ENCODE measurements at places on chromosomes 3 and 15.

GRCh38 chr3:143634991-143635390 is 213.3 kb downstream of the SLC9A9 start:
- DNase-seq = no peak

DNA sequence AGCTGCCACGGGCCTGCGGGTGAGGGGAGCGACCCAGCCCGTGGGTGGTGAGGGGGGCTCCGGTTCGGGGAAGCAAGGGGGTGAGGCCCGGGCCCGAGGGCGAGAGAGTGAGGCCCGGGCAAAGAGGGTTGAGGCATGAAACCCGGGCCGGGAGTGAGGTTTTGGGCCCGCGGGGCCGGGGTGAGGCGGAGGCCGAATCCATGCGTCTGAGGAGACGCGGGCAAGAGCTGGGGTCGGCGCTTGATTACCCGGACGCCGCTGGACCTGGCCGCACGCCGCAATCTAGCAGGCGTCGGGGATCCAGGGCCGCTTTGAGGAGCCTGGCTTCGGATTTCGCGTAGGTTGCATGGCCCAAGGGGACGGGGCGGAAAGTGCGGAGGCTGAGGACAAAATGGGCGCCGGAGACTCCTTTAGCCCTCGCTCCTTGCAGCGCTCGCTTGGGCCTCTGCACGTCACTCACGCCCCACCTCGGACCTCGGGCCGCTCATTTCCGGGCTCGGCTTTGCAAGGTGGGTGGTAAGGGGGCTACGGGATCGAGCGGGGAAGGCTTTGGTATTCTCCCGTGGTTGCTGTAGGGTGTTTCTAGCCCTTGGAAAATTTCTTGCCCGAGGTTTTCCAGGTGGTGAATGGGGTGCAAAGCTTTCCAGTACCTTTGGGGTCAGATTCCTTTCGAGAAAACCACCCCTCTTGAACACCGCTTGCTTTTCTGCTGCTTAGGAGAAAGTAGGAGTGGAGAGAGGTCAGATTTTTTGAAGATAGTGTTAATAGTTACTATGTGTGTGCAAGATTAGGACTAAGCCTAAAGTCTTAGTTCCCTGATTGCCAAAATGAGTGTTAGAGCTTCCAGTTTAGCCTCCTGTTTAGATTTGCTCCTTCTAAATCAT is 827 bp downstream of the SLC25A36 start:
- DNase-seq = no peak

DNA sequence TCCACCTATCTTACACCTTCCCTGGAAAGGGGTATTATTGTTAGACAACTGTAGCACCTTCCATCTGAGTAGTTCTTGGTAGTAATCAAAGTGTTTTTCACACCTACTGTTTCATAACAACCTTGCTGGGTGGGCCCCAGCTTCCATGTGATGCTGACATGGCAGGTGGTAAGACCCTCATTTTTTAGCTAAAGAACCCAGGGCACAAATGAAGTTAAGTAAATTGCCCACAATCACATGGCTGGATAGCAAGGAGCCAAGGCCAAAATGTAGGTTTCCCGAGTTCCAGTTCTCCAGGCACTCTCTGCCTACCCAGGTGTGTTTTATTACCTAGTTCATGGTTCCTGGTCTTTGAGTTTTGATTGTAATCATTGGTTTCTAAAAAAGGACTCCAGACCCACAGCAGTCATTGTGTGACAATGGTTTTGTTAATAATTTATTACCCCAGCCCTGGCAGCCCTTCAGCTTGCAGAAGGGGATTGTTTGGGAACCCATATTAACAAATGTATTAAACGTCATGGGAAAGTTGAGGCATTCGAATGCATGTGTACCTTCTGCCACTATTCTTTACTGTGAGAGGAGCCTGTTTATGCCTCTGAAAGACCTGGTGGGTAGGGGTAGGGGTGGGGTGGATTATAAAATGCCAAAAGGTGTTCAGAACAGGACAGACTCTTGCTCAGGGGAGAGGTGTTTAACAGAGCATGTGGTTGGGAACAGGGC is 222.2 kb upstream of the BHLHE40 start:
- no peak for DNase-seq

- no peak for DNase-seq
Measured at GRCh38 chr3:13276438-13277195, 143.5 kb downstream of the NUP210 start.

- DNase-seq = peak; percentile 47
Measured at GRCh38 chr15:44711743-44712345, 527 bp downstream of the B2M start.

GRCh38 chr15:45402955-45403877 is 24.9 kb upstream of the GATM start:
- DNase-seq = peak; percentile 58

GRCh38 chr15:39704689-39705088 is 78.0 kb downstream of the FSIP1 start:
- DNase-seq = peak; percentile 21

DNA sequence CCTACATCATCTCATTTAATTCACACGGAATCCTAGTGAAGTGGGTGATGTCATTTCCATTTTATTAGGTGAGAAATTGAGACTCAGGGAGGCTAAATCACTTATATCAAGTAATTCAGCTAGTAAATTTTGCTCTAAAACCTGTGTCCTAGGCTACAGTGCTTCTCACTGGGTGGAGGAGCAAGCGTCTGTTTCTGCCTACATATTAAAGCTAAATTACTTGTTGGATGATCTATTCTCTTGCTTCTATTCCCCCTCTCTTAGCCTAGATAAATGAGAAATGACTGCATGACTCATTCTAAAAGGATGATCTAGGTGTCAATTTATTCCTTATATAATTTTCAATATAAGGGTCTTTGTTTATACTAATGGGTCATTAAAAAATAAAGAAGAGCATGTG is 37.8 kb upstream of the RBP1 start:
- DNase-seq = no peak

- DNase-seq = no peak
Measured at GRCh38 chr15:70039917-70040316, 57.8 kb downstream of the TLE3 start.

GRCh38 chr15:48653913-48654670 is 8.6 kb upstream of the FBN1 start:
- no peak for DNase-seq

DNA sequence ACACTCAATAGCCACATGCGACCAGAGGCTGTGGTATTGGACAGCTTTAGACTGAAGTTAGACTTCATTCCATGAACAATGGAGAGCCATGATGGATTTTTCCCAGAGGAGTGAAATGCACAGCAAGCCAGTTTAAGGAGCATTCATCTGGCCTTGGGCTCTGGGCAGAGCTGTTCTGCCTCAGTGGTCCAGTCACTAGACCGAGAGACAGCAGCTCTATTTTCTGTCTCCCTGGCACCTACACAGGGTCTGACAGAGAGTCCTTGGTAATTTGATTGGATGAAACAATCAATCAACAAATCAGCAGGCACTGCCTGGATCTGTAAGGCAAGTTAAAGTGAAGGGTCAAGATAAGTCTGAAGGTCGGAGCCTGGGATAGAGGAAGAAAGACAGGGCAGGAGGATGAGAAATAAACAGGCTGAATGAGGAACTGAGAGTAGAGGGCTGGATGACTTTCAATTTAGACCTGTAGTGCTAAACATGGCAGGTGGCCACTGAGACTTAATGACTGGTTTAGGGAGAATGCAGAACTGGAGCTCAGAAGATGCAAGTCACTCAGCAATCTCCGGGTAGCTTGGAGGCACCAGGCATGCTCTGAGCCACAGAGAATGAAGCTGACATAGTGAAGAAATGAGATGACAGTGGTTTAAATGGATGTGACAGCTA is 98.5 kb upstream of the SLC25A36 start:
- no peak for DNase-seq

- DNase-seq = no peak
Measured at GRCh38 chr3:161689584-161690298, 193.1 kb downstream of the OTOL1 start.

DNA sequence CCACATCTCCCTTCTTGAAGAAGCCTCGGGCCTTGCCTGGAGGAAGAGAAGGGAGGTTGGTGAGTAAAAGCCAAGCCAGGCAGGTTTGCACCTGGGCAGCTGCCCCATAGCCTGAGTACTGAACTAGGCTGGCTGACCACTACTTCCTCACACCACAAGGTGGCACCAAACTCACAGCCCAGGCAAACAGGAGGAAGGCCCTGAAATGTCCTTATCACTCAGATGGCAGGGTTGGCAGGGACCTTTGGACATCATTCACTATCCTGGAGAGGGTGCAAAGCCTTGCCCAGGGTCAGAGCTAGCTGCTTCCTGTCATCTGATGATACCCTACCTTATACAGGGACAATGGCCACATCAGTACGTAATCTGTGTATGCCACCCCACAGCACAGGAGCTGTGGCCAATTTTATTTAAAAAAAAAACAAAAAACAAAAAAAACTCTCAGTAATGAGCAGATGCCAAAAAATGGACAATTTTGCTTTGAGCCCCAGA is 2.2 kb upstream of the GRAMD2A start:
- DNase-seq = peak; percentile 70

DNA sequence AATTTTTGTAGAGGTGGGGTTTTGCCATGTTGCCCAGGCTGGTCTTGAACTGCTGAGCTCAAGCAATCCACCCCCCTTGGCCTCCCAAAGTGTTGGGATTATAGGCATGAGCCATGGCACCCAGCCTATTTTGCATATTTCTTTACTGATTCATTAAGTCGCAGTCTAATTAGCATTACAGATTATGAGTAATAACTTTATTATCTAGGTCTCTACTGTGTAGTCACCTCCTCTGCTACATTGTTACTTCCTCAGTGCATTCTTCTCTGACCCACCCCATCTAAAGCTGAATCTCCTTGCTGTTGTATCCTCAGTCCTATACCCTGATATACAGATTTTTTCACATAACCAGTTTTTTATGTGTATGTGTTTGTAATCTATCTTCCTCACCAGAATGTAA is 61.7 kb downstream of the TFDP2 start:
- no peak for DNase-seq
